Muscle of arm (tissue), 14 donors: ENCODE measurements at places on chromosomes 2 and 18. TPM values are rescaled to one million over a fixed set of nuclear protein-coding genes. Genes with fewer than 3 reads are reported as not detected.

DNA sequence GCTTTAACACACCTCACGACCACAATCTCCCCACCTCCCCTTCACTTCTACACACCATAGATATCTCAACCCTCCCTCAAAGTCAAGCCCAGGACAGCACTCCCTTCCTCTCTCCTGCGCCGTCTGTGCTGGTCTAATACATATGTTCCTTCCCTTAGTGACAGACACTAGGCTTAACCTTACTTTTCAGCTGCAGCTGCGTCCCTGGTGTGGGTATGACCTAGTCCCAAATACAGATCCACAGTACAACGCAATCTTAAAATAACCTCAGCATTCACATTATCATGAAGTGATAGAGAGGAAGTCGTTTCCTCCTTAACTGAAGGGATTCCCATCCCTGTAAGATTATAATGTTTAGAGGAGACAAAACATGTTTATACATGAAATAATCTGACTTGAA lies 192.7 kb upstream of the TANK start:
- DNase-seq, result no peak

TEX44 gene
- polyA plus RNA-seq, result not detected

DNA sequence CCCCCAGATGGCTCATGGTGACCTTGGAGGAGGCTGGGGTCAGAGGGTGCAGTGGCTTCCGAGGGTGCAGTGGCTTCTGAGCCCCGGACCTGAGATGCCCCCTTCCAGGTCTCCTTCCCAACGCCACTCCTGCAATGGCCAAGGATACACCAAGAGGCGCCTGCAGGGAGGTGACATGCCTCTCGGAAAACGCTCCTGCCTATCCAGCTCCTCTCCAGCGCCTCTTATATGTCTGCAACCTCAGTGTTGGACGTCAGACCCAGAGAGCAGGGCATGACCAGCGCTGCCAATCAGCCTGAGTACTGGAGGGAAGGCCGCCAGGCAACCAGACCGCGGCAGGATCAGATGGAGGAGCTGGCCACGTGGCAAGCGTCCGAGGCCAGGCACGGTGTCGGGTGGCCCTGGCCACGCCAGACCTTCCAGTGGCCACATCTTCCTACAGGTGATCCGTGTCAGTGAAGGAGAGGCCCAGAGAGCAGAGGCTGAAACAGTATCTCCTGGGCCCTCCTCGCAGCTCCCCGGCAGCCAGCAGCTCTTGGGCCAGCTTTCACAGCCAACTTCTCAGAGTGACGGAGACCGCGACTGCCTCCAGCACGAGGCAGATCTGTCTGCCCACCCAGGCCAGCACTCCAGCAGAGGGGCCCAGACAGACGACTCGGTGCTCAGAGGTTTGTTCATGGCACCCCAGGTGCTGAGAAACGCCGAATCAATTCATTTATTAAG lies 199.5 kb upstream of the SALL3 start:
- no peak for DNase-seq

DNA sequence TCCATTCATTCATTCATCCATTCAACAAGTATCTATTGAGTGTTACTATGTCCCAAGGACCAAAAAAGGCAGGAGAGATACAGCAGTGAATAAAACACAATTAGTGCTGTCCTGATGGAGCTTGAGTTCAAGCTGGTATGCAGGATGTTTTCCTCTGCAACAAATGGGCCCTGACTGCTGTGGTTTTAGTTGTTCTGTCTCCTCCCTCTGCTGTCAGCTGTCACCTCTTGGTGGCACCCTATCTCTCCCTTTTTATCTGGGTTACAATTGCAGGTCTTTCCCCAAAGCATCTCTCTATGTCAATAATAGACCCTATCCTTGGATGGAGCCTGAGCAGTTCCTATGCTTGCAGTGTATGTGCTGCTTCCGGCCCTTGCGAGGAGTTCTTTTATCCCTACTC lies 304.8 kb downstream of the PDE11A start:
- no peak for DNase-seq

CRYBA2 gene
- not detected for polyA plus RNA-seq

GRCh38 chr18:63421514-63421913 lies 762 bp downstream of the VPS4B start:
- DNase-seq, result no peak

FHL2 gene
- polyA plus RNA-seq, result 45.1 TPM

- DNase-seq, result no peak
Measured at GRCh38 chr2:62304429-62305417, 108.8 kb downstream of the B3GNT2 start.

APCDD1 gene
- polyA plus RNA-seq, result 11.1 TPM

EPB41L5 gene
- polyA plus RNA-seq, result 18.8 TPM

TTN gene
- 423 TPM for polyA plus RNA-seq

GRCh38 chr2:75284345-75284744 lies 85.0 kb upstream of the TACR1 start:
- DNase-seq, result no peak

GRCh38 chr2:121133551-121134319 lies 151.3 kb downstream of the TFCP2L1 start:
- DNase-seq, result no peak

DNA sequence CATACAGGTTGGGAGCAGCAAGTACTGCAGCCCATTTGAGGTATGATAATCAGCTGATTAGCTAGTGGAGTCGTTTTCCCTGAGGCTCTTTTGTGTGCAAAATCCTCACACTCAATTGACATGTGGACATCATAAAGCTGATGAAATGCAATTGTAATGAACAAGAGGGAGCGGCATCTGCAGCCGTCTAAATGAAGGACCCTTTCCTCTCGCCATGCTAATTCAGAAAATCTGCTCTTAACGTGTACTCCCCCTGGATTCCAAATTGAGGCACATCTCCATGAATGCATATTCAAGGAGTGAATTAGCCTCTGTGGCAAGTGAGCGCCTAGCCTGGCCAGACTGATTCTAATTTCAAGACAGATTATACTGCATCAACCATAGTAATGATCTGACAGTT lies 260.9 kb upstream of the ATP5MC3 start:
- no peak for DNase-seq

GRCh38 chr2:120642646-120643045 lies 93.0 kb upstream of the GLI2 start:
- no peak for DNase-seq

CAPN14 gene
- not detected for polyA plus RNA-seq

DNA sequence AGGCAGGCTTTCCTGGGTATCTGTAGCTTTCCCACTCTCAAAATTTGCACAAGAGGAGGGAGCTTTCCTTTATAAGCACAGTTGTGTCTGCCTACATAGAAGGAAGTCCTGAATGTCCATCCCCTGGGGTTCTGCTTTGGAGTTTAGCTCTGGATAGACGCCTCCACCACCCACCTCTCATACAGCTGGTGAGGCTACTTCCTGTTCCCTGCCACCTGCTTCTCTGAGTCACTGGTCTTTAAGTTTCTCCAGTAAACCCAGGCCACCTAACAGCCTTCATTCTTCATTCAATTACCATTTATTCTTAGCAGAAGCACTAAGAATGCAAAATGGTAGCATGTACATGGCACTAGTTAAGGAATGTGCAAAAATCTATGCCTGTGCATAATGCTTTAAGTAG lies 407.8 kb downstream of the CDH2 start:
- DNase-seq, result no peak

FIGN gene
- 2.6 TPM for polyA plus RNA-seq

DNA sequence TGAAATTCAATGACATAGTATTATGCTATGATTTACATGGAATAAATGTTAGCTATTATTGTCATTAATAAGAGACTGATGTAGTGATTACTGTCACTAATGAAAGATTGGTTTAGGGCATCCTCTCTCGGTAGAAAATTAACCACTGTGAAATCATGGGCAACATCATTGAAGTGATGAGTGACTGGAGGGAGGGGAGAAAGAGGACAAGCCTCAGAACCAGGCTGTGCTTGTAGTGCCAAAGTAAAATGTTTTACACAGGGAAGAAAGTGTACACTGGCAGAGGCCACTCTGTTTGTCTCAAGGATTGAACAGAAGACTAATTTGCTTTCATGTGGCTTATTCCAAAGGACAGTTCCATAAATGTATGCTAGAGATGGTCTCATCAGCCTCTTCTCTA lies 456.2 kb upstream of the TCF4 start:
- no peak for DNase-seq

ANKRD53 gene
- polyA plus RNA-seq, result 1.4 TPM

CTNNA2 gene
- 0.64 TPM for polyA plus RNA-seq

GALNT14 gene
- polyA plus RNA-seq, result 3.0 TPM

DNA sequence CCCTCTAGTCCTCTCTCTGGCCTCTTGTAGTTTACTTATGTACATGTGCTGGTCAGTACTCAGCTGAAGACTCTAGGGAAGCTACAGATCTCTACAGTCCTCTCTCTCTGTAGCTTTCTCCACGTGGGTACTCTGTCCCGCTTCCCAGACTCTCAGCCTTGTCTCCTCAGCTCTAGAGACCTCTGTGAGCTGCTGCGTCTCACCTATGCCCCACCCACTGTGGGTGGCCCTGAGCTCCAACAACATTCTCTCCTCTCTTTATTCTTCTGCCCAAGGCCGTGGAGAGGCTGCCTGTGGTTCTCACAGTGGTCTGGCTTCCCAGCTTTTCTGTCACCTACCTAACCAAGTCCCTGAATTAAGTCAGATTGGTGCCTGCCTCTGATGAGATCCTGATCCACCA lies 33.4 kb downstream of the MFSD6 start:
- no peak for DNase-seq

ANKRD62 gene
- not detected for polyA plus RNA-seq

DNA sequence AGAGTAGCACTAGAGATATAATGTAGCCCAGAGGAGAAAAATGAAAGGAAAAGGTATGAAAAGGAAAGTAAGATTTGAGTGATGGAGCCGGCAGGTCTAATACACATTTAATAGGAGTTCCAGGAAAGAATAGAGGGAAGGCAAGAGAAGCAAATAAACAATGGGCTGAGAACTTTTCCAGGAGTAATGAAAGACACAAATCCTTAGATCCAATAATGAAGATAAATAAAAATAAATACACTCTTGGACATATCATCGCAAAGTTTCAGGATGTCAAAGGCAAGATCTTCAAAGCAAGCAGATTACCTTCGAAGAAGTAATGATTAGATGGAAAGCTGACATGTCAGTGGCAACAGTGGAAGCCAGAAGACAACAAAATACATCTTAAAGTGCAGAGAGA lies 102.0 kb upstream of the YWHAQ start:
- DNase-seq, result no peak

TMEM17 gene
- 2.5 TPM for polyA plus RNA-seq

- DNase-seq, result no peak
Measured at GRCh38 chr2:134623046-134623445, 95.8 kb downstream of the TMEM163 start.

STAT4 gene
- polyA plus RNA-seq, result not detected

GRCh38 chr2:237483018-237483731 lies 3.9 kb upstream of the MLPH start:
- no peak for DNase-seq
